Breast epithelium (tissue), 4 donors: ENCODE measurements at places on chromosomes 12 and 14.

GRCh38 chr14:54893151-54893760 lies 9.4 kb downstream of the GCH1 start:
- no peaks in the 10 kb centered on the region for H3K4me1 ChIP-seq
- DNase-seq = no peak
- H3K4me3 ChIP-seq = no peak overlapping the region
- no peak overlapping the region for H3K27ac ChIP-seq

DNA sequence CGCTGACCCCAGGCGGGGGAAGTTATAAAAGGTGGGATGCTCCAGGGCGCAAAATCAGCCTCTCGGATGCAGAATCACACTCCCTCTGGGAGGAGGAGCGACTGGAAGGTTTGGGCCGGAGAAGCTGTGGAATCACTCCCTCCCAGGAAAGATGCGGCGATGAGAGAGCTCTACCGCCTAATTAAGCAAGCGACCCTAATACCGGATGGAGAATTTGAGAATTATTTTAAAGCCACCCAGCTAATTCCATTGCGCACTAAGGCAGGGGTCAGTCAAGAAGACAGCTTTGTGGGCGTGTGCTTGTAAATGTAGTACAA lies 1.9 kb downstream of the COL2A1 start:
- peaks cover 19% of the 10 kb centered on the region for H3K4me1 ChIP-seq
- no peaks in the 10 kb centered on the region for H3K36me3 ChIP-seq

DNA sequence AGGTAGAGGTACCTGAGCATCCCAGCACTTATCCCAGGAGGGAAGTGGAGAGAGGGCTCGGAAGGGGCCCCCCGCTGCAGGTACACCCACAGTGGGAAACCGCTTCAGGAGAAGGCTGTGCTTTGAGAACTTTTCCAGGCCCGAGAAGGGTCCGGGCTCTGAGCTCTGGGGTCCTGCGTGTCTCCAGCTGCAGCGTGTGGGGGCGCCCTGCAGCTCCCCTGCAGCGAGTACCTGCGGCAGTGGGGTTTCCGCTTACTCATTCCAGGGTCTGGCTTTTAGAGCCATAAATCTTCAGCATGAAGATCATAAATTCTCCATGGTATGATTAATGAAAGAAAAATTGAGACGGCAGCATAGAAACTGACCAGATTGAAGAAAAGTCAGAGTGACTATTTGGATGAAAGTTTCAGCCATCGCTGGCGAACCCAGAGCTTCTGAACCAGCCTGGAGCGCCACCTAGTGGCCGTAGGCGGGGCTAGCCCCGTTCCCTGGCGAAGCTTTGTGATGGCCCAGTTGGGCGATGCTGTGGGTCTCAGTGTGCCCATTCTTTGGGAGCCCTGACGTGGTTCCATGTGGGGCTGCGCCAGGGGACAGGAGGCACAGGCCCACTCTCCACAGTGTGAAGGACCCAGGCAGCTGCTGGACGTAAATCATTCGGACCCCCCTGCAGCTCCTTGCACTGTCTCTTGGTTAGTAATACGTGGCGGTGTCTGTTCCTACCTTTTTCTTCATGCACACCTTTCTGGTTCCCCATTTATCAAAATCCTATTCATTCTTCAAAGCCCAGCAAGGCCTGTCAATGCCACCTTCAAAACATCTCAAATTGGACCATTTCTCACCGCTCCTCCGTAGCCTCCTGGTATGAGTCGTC lies 198.2 kb downstream of the TSPAN9 start:
- H3K27ac ChIP-seq = no peak overlapping the region
- H3K27me3 ChIP-seq = no peaks in the 10 kb centered on the region
- H3K4me1 ChIP-seq = no peaks in the 10 kb centered on the region
- no peak overlapping the region for H3K4me3 ChIP-seq

- H3K36me3 ChIP-seq = no peaks in the 10 kb centered on the region
- no peak for DNase-seq
- no peak overlapping the region for H3K27ac ChIP-seq
- H3K27me3 ChIP-seq = no peaks in the 10 kb centered on the region
Observed at GRCh38 chr14:91329486-91330014, 85.0 kb upstream of the GPR68 start.

- no peak overlapping the region for H3K4me3 ChIP-seq
- DNase-seq = no peak
- no peaks in the 10 kb centered on the region for H3K36me3 ChIP-seq
- H3K27me3 ChIP-seq = no peaks in the 10 kb centered on the region
- no peak overlapping the region for H3K27ac ChIP-seq
Observed at GRCh38 chr14:77838831-77839511, 39.1 kb downstream of the ADCK1 start.

GRCh38 chr12:127984386-127985055 lies 282.4 kb upstream of the TMEM132C start:
- no peaks in the 10 kb centered on the region for H3K27me3 ChIP-seq
- H3K36me3 ChIP-seq = no peaks in the 10 kb centered on the region
- H3K27ac ChIP-seq = no peak overlapping the region
- H3K4me1 ChIP-seq = no peaks in the 10 kb centered on the region

DNA sequence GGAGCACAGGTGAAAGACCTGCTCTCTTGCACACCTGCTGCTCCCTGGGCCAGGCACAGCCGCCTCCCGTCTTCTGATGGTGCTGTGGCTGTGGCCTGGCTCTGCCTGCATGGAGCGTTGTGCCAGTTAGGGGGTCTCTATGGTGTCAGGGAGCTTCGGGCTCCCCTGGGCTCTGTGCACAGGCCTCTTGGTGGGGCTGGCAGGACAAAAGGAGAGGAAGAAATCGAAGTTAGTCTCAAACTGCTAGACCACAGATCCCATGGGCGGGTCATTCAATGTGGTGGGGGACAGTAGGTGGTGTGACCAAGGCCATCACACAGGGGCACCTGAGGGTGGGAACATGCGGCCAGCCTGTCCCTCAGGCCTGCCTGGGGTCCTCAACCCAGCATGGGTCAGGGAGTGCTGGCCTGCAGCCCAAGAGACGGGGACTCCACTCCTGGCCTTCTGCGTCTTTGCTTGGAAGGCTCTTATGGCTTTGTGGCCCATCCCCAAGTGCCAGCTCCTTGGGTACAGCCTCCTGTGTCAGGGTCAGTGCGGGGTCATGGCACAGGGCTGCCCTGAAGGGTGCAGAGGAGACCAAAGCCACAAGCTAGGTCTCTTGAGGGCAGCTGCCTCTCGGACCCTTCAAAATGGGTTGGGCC lies 84.1 kb downstream of the KIF26A start:
- H3K36me3 ChIP-seq = no peaks in the 10 kb centered on the region
- H3K4me1 ChIP-seq = no peaks in the 10 kb centered on the region
- no peak overlapping the region for H3K4me3 ChIP-seq
- H3K27ac ChIP-seq = no peak overlapping the region
- no peaks in the 10 kb centered on the region for H3K27me3 ChIP-seq

- peaks cover 20% of the 10 kb centered on the region for H3K4me1 ChIP-seq
- no peaks in the 10 kb centered on the region for H3K27me3 ChIP-seq
- no peak overlapping the region for H3K27ac ChIP-seq
- DNase-seq = no peak
Observed at GRCh38 chr14:93186956-93187355, 1.8 kb downstream of the LYSET start.

GRCh38 chr12:49643961-49644619 lies 20.7 kb downstream of the PRPF40B start:
- H3K27me3 ChIP-seq = no peaks in the 10 kb centered on the region
- H3K4me1 ChIP-seq = no peaks in the 10 kb centered on the region
- H3K36me3 ChIP-seq = no peaks in the 10 kb centered on the region
- DNase-seq = no peak
- peak overlapping the region; percentile 10 for H3K27ac ChIP-seq

DNA sequence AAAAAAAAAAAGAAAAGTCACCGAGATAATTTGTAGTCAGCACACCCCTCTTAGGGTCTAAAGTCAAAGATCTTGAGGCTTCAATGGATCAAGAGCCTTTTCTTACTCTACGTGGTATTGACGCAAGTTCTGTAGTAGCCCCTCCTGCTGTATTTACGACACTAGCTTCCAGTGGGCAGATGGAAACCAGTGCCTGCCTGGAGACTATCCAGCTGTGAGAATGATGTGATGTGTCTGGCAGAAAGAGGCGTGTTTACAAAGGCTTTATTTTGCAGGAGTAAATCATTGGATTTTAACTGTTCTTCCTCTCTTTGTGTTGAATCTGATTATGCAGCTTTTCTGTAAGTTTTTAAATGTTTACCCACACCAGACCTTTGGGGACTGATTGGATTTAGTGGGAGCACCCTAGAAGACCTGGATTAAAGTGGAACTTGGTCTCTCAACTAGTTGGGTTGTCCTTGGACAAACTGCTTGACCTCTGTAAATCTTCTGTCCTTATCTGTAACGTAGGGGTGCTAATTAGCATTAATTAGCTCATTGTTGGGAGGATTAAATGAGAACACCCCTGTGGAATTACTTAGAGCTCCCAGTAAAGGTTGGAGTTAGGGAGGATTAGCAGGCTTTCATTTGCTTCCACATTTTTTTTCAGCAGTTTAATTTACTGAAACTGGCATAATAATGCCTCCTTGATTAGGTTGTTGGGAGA lies 72.4 kb downstream of the RASSF3 start:
- no peaks in the 10 kb centered on the region for H3K27me3 ChIP-seq
- H3K4me1 ChIP-seq = no peaks in the 10 kb centered on the region
- no peak for DNase-seq
- H3K36me3 ChIP-seq = no peaks in the 10 kb centered on the region
- no peak overlapping the region for H3K4me3 ChIP-seq

GRCh38 chr12:16560273-16560672 lies 45.7 kb downstream of the LMO3 start:
- no peak for DNase-seq
- no peaks in the 10 kb centered on the region for H3K4me1 ChIP-seq
- no peaks in the 10 kb centered on the region for H3K27me3 ChIP-seq
- H3K36me3 ChIP-seq = no peaks in the 10 kb centered on the region

- H3K36me3 ChIP-seq = no peaks in the 10 kb centered on the region
- H3K4me1 ChIP-seq = no peaks in the 10 kb centered on the region
- no peak overlapping the region for H3K4me3 ChIP-seq
- H3K27me3 ChIP-seq = no peaks in the 10 kb centered on the region
Observed at GRCh38 chr12:115049614-115050013, 365.6 kb upstream of the TBX3 start.

GRCh38 chr12:52740584-52740983 lies 36.6 kb downstream of the KRT76 start:
- H3K27me3 ChIP-seq = no peaks in the 10 kb centered on the region
- H3K27ac ChIP-seq = no peak overlapping the region
- no peak overlapping the region for H3K4me3 ChIP-seq
